ENCODE measurements at places on chromosomes 1 and 21. TPM values are rescaled to one million over a fixed set of nuclear protein-coding genes. Genes with fewer than 3 reads are reported as not detected.

- DNase-seq: peak; percentile 6
These were observed 120.0 kb upstream of the RRP15 start for GRCh38 chr1:218164930-218165700.

DNA sequence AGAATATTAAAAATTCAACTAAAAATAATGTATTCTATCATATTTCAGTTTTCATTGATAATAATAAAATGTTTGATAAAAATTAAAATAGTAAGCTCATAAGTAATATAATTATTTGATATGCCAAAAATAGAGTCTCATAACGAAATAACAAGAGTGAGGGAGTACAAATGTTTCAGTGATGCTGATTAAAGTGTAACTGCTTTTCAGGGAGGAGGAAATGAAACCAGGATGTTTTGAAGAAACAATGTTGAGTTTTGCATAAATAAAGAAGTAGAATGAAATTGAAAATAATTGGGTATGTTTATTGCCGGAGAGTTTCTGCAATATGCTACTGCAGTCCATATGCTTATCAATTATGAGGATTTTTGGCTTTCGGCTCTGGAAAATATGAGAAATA lies 1159.8 kb upstream of the ADGRL2 start:
- DNase-seq: no peak

- DNase-seq: peak; percentile 51
These were observed 275.9 kb upstream of the C1orf105 start for GRCh38 chr1:172144445-172145061.

DNA sequence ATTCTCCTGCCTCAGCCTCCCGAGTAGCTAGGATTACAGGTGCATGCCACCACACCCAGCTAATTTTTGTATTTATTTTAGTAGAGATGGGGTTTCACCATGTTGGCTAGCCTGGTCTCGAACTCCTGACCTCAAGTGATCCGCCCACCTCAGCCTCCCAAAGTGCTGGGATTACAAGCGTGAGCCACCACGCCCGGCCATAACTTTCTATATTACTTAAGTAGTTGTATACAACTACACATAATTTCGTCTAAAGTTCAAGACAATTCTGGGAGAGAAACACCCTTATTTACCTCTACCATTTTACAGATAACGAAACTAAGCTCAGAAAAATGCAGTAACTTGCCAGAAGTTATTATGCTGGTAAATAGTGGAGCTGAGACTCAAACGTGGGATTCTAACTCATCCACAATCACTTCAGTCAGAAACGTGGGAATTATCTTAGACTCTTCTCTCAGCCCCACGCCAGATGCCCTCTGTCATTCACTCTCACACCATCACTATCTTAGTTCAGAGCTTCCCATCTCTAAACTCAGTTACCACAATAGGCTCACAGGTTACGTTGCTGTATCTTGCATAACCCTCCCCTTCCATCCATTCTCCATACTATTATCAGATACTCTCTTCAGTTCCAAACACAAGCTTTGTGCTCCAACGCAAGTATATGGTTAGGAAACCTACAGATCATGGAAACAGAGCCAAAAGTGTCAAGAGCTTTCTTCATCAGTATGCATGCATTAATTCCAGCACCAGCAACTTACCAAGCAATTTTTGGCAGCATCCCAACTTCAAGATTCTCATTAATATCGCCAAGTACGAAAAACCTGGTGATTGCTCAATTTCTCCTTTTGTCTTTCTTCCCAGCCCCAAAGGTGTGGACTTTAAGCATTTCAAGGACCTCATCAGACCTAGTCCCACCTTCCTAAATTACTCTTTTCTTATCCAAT lies 69.3 kb downstream of the RERE start:
- no peak for DNase-seq

Gene TNFRSF4
- total RNA-seq: 4.8 TPM
